ENCODE measurements at places on chromosomes 16 and 17.

GRCh38 chr17:42386777-42387657, 1.2 kb downstream of the STAT3 start:
- no peak for DNase-seq
- H3K4me1 ChIP-seq, result peaks cover 47% of the 10 kb centered on the region
- H3K36me3 ChIP-seq, result peaks cover 24% of the 10 kb centered on the region
- no peaks in the 10 kb centered on the region for H3K27me3 ChIP-seq

DNA sequence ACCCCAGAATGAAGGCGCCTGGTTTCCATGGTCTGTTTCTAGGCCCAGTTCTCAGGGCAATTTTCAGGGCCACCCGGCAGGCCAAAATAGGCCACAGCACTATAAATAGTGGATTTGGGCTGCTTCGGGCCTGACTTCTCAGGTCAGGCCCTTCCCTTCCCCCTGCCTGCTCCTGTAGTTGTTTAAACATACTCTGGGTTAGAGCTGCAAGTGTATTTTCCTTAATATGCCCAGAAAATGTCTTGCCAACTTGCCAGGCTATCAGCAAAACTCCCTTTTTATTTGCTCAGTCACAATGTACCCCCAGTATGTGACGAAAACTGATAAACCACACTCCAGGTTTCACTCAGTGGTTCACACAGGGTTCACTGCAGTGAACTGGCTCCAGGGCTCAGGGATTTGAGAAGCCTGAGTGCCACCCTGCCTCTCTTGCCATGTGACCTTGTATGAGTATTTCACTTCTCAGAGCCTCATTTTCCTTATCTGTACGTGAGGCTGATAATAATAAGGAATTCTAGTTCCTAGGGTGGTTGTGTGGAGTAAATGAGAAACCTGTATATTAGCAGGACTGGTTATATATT, 76.5 kb downstream of the GPRC5B start:
- peaks cover 18% of the 10 kb centered on the region for H3K36me3 ChIP-seq
- peak; percentile 20 for DNase-seq
- H3K4me1 ChIP-seq, result peaks cover 44% of the 10 kb centered on the region
- peaks cover 3% of the 10 kb centered on the region for H3K27me3 ChIP-seq
- no peak overlapping the region for H3K4me3 ChIP-seq

GRCh38 chr17:65841089-65841488, 279.6 kb upstream of the AXIN2 start:
- no peak overlapping the region for H3K4me3 ChIP-seq
- no peak overlapping the region for H3K27ac ChIP-seq
- H3K4me1 ChIP-seq, result no peaks in the 10 kb centered on the region
- peaks cover 8% of the 10 kb centered on the region for H3K27me3 ChIP-seq

GRCh38 chr17:41540921-41541625, 13.0 kb upstream of the KRT19 start:
- H3K4me3 ChIP-seq, result no peak overlapping the region
- no peaks in the 10 kb centered on the region for H3K4me1 ChIP-seq
- no peak for DNase-seq
- peaks cover 7% of the 10 kb centered on the region for H3K27me3 ChIP-seq

- H3K4me3 ChIP-seq, result no peak overlapping the region
- peak; percentile 9 for DNase-seq
- no peak overlapping the region for H3K27ac ChIP-seq
- peaks cover 9% of the 10 kb centered on the region for H3K4me1 ChIP-seq
- H3K27me3 ChIP-seq, result peaks cover 10% of the 10 kb centered on the region
- no peaks in the 10 kb centered on the region for H3K36me3 ChIP-seq
These were observed 104.6 kb downstream of the METRNL start for GRCh38 chr17:83183951-83184506.

- H3K36me3 ChIP-seq, result no peaks in the 10 kb centered on the region
- H3K4me3 ChIP-seq, result no peak overlapping the region
- no peak overlapping the region for H3K27ac ChIP-seq
- DNase-seq, result no peak
- no peaks in the 10 kb centered on the region for H3K27me3 ChIP-seq
- H3K4me1 ChIP-seq, result no peaks in the 10 kb centered on the region
These were observed 643.5 kb downstream of the CDH11 start for GRCh38 chr16:64478252-64478906.

DNA sequence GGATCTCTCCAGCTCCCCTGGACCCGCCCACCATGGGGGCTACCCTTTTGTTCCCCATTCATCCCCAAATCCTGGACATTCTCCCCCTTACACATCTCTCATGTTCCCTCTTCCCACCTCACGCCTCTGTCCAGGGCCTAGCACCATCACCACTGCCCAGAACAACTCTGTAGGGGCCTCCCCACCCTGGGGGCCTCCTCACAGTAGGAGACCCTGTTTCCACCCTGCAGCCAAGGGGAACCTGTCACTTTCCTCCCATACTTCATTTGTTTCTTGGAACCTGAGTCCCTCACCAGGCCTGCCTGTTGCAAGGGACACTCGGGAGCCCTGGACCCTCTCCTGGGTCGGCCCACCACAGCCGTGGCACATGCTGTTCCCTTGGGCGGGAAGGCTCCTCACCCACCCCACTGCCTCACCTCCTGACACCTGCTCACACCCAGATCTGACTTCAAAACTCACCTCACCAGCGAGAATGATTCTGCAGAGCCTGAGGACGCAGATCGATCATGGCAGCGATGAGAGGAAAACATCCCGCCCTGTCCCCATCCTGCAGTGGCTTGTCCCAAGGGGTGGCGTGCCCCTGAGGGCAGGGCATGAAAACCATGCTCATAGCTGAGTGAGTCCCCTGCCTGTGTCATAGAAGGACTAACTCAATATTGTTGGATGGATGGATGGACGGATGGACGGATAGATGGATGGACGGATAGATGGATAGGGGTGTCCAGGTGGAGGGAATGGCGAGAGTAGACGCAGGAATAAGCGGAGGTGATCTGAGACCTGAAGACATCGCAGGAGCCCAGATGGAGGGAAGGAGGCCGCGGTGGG, 6.8 kb upstream of the RASD1 start:
- no peaks in the 10 kb centered on the region for H3K36me3 ChIP-seq
- H3K27ac ChIP-seq, result no peak overlapping the region
- no peaks in the 10 kb centered on the region for H3K4me1 ChIP-seq

- H3K27ac ChIP-seq, result no peak overlapping the region
- no peak for DNase-seq
- no peak overlapping the region for H3K4me3 ChIP-seq
- H3K36me3 ChIP-seq, result no peaks in the 10 kb centered on the region
- H3K4me1 ChIP-seq, result no peaks in the 10 kb centered on the region
These were observed 43.4 kb downstream of the ENGASE start for GRCh38 chr17:79117905-79118487.

DNA sequence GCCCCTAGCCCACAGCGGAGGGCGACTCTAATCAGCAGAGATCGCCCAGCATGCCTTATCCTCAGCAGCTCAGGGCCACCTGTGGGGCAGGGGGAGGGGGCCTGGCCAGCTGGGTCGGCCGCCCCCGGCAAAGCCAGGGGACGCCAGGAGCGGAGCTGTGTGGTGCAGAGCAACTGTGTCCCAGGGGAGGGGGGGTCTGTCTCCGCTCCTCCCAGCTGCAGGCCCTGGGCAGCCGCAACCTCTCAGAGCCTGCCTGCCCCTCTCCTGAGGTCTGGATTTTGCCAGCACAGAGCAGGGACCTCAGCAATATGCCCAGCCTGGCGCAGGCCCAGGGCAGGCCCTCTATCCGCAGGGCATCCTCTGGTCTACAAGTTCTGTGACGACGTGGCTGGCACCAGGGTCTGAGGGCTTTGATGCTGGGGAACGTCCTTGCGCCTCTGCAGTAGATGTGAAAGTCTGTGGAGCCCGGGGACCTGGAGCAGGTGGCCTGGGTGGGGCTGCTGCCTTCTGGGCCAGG, 36.5 kb upstream of the SLC38A10 start:
- H3K4me1 ChIP-seq, result peaks cover 5% of the 10 kb centered on the region
- no peak overlapping the region for H3K4me3 ChIP-seq
- no peak overlapping the region for H3K27ac ChIP-seq
- peaks cover 10% of the 10 kb centered on the region for H3K27me3 ChIP-seq

DNA sequence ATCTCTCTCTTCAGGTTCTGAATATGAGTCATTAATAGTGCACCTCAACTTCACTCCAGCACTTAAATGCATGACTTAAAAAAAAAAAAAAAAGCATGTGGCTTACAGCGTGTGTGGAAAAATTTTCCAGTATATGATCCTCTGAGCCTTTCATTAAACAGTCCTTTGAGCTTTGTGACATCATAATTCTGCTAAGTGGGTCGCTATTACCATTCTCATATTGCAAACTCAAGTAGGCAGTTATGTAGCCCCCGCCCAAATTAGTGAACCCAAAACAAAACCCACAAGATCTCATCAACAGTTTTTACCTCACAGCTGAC, 672 bp downstream of the CMTR2 start:
- H3K4me3 ChIP-seq, result peak overlapping the region; percentile 74
- H3K4me1 ChIP-seq, result peaks cover 21% of the 10 kb centered on the region
- H3K27ac ChIP-seq, result peak overlapping the region; percentile 81
- peaks cover 40% of the 10 kb centered on the region for H3K36me3 ChIP-seq
- H3K27me3 ChIP-seq, result peaks cover 20% of the 10 kb centered on the region
- no peak for DNase-seq

DNA sequence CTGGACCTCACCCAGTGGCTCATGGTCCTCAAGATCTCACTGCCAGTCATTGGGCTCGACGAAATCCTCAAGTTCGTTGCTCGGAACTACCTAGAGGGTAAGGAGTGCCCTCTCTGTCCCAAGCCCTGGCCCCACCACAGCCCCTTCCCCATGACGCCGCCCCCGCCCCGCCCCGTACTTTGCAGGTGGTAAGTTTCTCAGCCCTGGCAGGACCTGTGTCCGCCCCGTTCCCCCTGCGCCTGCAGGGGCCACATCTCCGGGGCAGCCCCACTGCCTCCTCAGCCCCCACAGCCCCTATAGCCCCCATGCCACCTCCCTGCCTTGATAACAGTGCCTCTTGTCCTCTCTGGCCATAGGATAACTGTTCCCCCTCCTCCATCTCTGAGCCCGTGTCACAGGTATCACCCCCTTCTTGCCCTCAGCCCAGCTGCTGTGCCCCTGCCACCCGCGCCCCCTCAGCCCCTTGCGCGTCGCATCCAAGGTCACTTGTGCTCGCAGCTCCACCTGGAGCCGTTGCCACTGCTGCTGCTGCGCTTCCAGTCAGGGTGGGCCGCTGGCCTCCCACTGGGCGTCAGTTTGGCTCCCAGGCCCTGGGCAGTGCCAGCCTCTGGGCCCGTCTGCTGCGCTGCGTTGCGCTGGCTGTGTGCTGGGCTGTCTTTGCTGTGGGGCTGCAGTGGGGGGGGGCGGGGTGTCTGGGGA, 21.5 kb downstream of the RABEP2 start:
- no peak overlapping the region for H3K27ac ChIP-seq
- H3K4me1 ChIP-seq, result no peaks in the 10 kb centered on the region
- no peaks in the 10 kb centered on the region for H3K27me3 ChIP-seq
- H3K36me3 ChIP-seq, result no peaks in the 10 kb centered on the region

GRCh38 chr17:83062818-83063671, 16.4 kb upstream of the METRNL start:
- peaks cover 5% of the 10 kb centered on the region for H3K27me3 ChIP-seq
- peak; percentile 13 for DNase-seq
- no peaks in the 10 kb centered on the region for H3K36me3 ChIP-seq
- peaks cover 3% of the 10 kb centered on the region for H3K4me1 ChIP-seq

DNA sequence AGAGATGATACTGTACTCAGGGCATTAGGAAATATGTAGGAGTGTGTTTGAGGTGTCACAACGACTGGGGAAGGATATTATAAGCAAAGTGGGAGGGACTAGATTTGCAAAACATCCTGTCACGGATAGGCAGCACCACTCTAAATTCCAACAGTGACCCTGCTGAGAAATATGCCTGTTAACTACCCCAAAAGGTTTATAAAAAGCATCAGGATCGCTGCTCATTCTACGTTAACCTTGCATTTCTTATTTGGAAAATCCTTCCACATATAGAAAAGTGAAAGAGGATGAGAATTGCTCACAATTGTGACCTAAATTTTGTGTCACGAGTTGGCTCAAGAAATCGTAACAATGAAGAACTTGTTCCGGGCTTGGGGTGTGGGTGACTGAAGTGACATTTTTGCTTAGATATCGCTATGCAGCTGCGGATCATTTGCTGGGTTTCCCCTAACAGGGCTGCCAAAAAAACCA, 51.6 kb downstream of the N4BP1 start:
- peaks cover 78% of the 10 kb centered on the region for H3K4me1 ChIP-seq
- no peaks in the 10 kb centered on the region for H3K27me3 ChIP-seq
- H3K4me3 ChIP-seq, result peak overlapping the region; percentile 5
- H3K27ac ChIP-seq, result peak overlapping the region; percentile 69

DNA sequence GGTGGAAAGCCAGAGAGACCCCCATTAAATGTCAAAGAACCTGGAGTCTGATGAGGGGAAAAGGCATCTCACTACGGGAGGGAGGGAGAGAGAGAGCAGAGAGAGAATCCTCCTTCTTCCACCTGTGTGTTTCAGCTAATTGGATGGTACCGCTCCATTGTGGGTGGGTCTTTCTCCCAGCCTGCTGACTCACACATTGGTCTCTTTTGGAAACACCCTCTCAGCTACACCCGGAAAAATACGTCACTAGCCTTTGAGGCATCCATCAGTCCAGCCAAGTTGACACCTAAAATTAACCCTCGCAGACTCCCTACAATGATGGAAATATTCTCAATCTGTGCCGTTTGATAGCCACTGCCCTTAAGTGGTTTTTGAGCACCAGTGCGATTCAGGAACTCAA, 100.4 kb downstream of the ELAC2 start:
- no peak for DNase-seq
- H3K27me3 ChIP-seq, result no peaks in the 10 kb centered on the region
- no peak overlapping the region for H3K27ac ChIP-seq
- no peaks in the 10 kb centered on the region for H3K36me3 ChIP-seq

DNA sequence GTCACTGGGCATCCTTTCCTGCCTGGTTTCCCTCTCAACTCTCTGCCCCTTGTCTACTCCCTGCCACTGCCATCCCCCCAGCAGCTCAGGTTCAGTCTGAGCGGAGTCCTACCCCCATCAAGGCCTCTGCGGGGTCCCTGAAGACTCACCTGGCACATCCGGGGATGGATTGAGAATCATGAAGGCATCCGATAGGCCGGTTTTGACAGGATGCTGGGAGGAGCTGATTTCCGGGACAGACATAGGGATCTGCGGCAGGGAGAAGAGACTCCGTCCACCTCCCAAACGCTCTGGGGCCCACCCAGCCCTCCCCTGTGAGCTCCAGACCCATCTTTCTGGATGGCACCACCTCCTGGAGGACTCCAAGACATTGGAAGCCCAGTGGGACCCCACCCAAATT, 45.7 kb downstream of the PLXDC1 start:
- no peak for DNase-seq
- no peaks in the 10 kb centered on the region for H3K4me1 ChIP-seq
- H3K4me3 ChIP-seq, result no peak overlapping the region
- no peak overlapping the region for H3K27ac ChIP-seq
- peaks cover 7% of the 10 kb centered on the region for H3K27me3 ChIP-seq
- no peaks in the 10 kb centered on the region for H3K36me3 ChIP-seq

Measured in activated CD4-positive, alpha-beta memory T cell treated with anti-CD3 and anti-CD28 coated beads, Interleukin-2, amount 10 ng/mL, durations not matched to agents 7 days and 5 days (primary cell).